Esophagus mucosa (tissue), 1 donor: ENCODE measurements at places on chromosomes 7 and 10.

GRCh38 chr7:18202315-18203045 is 174.8 kb upstream of the PRPS1L1 start:
- ATAC-seq: no peak

DNA sequence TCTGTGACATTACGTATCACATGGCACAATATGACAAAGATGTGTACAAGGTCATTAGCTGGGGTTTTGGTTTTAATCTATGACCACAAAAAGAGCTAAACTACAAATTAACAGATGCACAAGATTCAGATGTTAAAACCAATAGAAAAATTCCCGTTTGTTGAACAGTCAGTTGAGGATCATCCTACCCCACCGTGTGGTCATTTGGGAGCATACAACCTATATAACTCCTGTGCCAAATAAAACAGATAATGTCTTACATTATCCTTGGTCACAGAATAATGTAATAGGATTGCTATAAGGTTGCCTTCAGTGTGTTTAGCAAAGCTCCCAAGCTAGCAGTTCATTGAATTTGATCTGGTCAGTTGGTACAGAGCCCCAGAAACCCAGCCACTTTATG is 28.2 kb downstream of the ASNS start:
- ATAC-seq: no peak

DNA sequence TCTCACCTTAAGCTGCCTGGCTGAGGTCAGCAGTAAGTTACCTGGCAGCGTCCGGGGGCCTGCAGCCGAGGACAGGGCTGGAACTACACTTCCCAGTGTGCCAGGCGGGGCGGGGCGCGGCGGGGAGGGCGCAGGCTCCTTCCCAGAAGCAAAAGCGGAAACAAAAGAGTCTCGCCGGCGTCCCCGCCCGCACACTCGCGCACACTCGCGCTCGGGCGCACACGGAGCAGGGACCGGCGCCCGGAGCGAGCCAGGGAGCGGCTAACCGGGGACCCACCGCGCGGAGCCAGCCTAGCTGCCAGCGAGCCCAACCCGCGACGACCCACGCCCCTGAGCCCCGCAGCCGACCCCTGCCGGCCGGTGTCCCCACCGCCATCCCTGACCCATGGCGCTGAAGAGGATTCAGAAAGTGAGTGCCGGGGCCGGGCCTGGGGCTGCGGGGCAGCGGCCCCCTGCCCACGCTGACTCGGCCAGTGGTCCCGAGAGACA is at the start of gene UBE2D1:
Gene UBE2D1, plus strand, starts transcription at position 190 of the 489 bp plus-strand sequence. Its CDS starts 196 bp downstream, at position 386.
- peak; percentile 97 for ATAC-seq

DNA sequence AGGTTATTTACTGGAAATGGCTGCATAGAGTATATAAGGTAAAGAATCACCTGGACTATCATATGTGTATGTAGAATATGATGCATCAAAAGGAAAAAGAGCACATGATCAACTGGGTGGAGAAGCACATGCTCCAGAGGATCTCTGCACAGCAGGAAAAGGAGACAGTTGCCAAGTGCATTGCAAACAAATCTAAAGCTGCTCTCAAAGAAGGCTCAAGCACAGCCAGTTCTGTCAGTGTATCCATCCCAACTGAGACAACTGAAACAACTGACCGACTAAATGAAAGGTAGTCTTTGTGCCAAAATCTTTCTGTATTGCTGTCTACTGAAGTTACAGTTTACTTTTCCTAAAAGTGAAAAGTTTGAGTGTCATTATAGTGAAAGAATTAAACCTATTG is 83.2 kb upstream of the SGCE start:
- ATAC-seq: no peak

GRCh38 chr7:47452295-47452694 is 129.6 kb downstream of the TNS3 start:
- ATAC-seq: no peak

- ATAC-seq: no peak
Observed at GRCh38 chr7:110507832-110508231, 583.1 kb upstream of the LRRN3 start.

DNA sequence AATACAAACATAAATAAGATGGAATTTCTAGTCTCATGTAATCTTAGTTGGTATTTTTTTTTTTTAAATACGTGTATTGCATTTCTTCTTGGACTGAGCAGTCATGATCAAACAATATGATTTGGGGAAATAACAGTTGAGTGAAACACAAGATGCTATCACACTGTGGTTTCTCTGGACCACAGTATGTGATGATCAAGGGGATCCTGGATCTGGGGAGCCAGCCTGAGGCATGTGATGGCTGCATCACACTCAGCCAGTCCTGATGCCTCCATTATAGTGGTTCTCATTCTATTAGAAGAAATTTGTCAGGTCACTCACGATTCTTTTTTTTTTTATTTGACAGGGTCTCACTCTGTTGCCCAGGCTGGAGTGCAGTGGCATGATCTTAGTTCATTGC is 495.9 kb upstream of the POT1 start:
- ATAC-seq: no peak

- no peak for ATAC-seq
Observed at GRCh38 chr10:46084321-46085165, 38.5 kb upstream of the MSMB start.

DNA sequence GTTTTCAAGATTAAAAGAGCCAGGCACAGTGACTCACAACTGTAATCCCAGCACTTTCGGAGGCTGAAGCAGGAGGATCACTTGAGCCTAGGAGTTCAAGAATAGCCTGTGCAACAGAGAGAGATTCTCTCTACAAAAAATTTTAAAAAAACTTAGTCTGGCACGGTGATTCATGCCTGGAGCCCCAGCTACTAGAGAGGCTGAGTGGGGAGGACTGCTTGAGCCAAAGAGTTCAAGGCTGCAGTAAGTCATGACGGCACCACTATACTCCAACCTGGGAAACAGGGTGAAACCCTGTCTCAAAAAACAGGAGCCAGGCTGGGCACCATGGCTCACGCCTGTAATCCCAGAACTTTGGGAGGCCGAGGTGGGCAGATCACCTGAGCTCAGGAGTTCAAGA is 86.6 kb upstream of the KCTD7 start:
- ATAC-seq: no peak

DNA sequence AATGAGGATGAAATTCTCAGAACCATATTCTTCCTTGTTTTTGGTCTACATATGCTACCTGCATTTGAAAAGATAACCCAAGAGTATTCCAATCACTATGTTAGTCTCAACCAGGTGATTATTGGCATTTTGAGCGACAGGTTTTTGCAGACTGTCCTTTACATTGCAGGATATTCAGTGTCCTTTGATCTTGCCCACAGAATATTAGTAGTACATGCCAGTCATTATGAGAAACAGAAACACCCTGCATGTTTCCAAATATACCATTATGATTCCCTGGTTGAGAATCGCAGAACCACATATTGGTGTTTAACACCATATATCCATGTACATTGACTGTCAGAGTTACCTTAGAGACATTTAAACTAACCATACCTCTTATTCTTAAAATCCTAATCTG is 30.6 kb downstream of the TMEM243 start:
- ATAC-seq: no peak

GRCh38 chr10:72851509-72851908 is 42.0 kb upstream of the OIT3 start:
- ATAC-seq: no peak

GRCh38 chr10:133405844-133406527 is 12.0 kb downstream of the MTG1 start:
- no peak for ATAC-seq

DNA sequence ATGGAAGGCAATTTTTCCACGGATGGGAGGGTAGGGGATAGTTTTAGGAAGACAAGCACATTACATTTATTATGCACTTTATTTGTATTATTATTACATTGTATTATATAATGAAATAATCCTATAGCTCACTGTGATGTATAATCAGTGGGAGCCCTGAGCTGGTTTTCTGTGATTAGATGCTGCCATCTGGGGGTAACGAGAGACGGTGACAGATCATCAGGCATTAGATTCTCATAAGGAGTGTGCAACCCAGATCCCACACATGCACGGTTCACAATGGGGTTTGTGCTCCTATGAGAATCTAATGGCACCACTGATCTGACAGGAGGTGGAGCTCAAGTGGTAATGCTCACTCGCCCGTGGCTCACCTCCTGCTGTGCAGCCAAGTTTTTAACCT is 103.9 kb upstream of the STK17A start:
- ATAC-seq: no peak

- ATAC-seq: no peak
Observed at GRCh38 chr7:139182363-139182762, 48.7 kb upstream of the UBN2 start.

- ATAC-seq: no peak
Observed at GRCh38 chr10:78041170-78042057, 7.8 kb downstream of the RPS24 start.

DNA sequence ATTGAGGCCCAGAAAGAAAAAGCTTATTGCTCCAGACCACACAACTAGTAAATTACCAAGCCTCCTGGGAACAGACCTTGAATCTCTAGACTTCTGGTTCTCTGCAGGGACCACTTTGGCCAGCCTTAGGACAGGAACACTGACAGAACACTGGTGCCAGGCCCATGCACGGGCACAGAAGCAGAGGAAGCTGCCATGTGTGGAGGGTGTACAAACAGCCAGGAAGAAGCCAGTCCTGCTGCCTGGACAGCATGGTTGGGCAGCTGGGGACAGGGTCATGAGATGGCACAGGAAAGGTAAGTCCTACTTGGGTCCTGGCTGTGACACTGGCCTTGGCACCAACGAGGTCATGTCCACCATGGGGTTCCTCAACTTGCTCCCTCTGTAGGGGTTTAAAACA is 19.2 kb downstream of the MMRN2 start:
- ATAC-seq: no peak

GRCh38 chr7:107982918-107983389 is 20.0 kb downstream of the LAMB1 start:
- no peak for ATAC-seq

DNA sequence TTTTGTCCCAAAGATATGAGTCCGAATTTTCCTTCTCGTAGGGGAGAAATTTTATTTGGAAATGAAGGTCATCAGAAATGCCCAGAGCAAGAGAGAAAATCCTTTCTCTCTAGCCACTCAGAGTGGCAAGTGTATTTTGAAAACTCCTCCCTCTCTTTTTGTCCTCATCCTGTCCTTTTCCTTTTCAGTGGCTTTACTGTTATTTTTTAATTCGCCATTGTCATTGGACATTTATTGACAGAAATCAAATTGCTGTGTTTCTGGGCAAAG is 39.6 kb downstream of the TET1 start:
- ATAC-seq: no peak

GRCh38 chr10:88608052-88608732 is 21.6 kb downstream of the LIPJ start:
- ATAC-seq: no peak

- no peak for ATAC-seq
Observed at GRCh38 chr10:9814285-9814864, 1203.3 kb upstream of the CELF2 start.

GRCh38 chr10:21518641-21519396 is 6.7 kb downstream of the SKIDA1 start:
- ATAC-seq: no peak

GRCh38 chr7:155815332-155816191 is 3.3 kb upstream of the SHH start:
- ATAC-seq: peak; percentile 82

- ATAC-seq: no peak
Observed at GRCh38 chr10:110208614-110209453, 1.4 kb downstream of the MXI1 start.

DNA sequence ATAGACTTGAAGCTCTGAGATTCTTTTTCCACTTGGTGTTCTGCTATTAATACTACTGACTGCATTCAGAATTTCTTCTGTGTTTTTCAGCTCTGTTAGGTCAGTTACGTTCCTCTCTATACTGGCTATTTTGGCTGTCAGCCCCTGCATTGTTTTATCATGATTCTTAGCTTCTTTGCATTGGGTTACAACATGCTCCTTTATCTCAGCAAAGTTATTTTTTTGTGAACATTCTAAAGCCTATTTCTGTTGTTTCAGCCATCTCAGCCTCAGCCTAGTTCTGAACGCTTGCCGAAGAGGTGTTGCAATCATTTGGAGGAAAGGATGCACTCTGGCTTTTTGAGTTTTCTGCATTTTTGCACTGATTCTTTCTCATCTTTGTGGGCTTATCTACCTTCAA is 201.5 kb upstream of the GNAI1 start:
- no peak for ATAC-seq

DNA sequence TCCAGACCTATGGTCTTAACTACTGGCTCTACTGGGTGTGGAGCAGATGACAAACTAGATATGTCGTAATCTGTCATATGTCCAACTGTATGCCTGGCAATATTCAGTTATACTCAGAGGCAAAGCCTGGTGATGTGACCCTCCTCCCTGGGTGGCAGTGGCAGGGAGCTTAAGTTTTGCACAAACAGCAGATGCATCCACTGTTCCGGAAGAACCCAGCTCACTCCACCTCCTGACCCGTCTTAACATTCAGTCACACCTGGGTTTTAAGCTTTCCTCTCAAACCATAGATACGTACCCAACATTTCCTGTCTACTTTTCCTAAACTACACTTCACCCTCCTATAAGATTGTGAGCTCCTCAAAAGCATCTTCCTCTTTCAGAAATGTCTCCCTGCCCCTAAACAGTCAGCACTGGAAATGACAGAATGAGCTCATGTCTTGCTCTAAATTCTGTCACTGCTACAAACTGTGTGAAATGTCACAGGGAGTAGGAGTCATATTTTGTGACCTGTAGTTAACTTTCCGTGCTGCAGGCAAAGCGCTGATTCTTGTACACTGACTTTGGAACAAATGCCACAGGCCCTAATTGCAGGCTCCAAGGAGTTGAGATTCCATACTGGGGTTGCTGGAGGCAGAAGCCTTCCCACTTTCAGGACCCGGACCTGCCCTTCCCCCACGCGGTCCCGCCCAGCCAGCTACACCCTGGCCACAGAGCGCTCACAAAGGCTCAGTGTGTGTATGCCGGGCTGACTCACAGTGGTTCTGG is 23.9 kb downstream of the SCD start:
- peak; percentile 81 for ATAC-seq

DNA sequence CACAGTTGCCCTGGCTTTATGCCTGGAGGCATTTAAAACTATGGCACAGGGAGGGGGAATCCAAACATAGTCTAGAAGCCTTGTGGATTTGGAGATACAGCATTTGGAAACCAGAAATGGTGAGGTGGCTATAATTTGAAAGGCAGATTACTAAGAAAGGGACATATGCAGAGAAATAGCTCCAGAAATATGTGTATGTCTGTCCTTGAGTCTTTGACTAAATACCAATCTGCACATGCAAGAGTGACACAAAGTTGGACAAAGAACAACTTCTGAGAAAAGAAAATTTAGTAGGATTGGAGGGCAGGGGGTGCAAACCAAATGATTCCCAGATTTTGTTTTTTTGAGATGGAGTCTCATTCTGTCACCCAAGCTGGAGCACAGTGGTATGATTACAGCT is 229.6 kb downstream of the TMEM26 start:
- ATAC-seq: no peak

- no peak for ATAC-seq
Observed at GRCh38 chr7:112021379-112022044, 184.7 kb downstream of the DOCK4 start.
